Stimulated activated CD4-positive, alpha-beta T cell treated with anti-CD3 and anti-CD28 coated beads, Interleukin-15, amount 100 ng/mL, for 1 hour (primary cell): ENCODE measurements at places on chromosomes 1 and 21.

- DNase-seq, result no peak
These were observed 34.3 kb upstream of the PPP1R15B start for GRCh38 chr1:204445860-204446412.

DNA sequence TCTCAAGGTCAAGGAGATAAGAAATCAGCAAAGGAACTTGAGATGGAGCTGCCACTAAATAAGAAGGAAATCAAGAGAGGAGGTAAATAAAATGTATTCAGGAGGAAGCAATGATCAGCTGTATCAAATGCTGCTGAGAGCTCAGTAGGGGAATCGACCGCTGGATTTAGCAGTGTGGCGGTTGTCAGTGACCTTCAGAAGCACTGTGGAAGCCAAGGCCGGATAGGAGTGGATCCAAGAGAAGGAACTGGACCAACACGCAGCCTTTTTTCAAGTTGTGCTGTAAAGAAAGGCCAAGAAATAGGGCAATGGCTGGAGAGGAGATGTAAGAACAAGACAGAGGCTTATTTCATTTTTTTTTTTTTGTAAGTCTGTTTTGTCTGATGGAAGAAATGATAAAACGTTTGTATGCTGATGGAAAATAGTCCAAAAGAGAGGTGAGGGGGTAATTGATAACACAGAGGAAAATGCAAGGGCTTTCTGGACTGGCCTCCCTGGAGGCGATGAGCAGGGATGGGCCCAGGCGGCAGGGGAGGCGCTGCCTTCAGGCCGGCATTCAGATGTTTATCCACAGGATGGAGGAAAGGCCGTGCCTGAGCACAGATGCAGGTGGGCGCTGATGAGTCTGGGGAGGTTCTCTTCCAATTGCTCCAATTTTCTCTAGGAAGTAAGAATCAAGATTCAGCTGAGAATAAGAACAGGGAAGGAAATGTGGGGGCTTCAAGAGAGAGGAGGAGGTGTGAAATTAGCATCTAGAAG is 17.5 kb upstream of the FAM43B start:
- no peak for DNase-seq

- DNase-seq, result no peak
These were observed 635.9 kb downstream of the MATN1 start for GRCh38 chr1:30087465-30087864.

GRCh38 chr1:32066489-32066873 is 6.3 kb upstream of the TMEM39B start:
- no peak for DNase-seq

GRCh38 chr1:208192995-208193394 is 51.2 kb downstream of the PLXNA2 start:
- DNase-seq, result no peak

DNA sequence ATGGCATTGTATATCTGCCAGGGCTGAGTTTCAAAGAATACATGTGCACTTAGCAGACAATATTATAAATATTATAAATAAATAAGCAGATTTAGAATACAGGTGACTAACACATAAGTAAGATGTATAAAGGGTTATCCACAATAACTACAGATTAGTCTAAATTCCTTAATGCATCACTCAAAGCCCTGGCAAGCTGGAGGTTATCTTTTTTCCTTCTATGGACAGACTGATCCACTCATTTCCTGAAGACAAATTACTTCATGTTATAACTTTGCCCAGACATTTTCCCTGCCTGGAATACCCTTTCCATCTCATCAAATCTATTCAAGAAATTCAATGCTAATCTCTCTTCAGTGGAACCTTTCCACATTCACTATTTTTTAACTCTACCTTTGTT is 38.8 kb downstream of the LUZP1 start:
- no peak for DNase-seq

DNA sequence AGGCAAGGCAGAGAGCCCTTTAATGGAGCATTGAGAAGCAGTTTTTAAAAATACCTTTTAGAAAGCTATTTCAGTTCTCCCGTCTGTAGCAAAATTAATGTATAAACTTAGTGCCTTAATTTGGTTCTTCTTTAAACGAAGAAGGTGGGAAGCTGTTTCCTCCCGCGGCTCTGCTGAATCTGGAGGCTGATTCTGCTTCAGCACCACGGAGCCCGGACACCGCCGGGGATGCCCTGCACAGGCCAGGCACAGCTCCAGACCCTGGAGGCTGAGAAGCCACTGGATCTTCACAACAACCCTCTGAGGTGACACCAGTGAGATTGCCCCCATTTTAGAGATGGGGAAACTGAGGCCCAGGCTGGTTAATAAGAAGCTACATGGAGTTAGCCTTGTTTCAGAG is 175.8 kb upstream of the VAMP3 start:
- DNase-seq, result no peak

DNA sequence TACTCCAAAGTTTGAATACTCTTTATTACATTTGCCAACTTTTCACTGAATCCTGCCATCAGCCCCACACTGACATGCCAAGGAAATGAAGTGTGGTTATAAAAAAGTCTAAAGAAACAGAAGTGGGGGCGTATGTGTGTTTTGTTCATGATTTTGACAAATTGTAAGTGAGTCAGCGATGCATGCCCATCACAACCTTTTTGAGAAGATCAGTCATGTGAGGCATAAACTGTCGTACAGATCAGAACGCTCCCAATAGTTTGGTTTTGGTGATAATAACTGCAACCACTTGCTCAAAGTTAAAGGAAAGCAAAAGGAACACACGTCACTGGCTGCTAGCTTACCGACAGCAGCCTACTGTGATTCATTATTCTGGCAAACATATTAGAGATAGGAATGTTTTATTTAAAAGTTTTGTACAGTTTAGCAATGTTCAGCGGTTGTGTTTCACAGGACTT is 95.6 kb downstream of the RGS2 start:
- DNase-seq, result no peak

- no peak for DNase-seq
These were observed 73.9 kb upstream of the RGL1 start for GRCh38 chr1:183730886-183731573.

DNA sequence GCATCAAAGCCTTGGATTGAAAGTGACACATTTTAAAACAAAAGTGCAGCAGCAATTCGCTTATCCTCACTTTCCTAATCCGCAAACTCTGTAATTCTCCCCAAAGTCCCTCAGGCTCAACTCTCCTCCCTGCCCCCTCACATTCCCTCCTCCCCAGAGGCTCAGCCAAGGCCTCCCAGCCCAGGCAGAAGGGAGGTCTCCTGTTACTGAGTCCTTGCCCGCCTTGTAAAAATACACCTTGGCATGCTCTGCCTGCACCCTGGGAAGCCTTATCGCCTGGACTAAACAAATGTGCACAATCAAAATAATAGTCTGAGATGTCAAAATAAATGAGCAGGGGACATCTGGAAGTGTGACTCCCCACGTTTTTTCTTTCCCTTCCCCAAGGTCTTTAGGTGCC is 109.7 kb downstream of the PLXNA2 start:
- no peak for DNase-seq

DNA sequence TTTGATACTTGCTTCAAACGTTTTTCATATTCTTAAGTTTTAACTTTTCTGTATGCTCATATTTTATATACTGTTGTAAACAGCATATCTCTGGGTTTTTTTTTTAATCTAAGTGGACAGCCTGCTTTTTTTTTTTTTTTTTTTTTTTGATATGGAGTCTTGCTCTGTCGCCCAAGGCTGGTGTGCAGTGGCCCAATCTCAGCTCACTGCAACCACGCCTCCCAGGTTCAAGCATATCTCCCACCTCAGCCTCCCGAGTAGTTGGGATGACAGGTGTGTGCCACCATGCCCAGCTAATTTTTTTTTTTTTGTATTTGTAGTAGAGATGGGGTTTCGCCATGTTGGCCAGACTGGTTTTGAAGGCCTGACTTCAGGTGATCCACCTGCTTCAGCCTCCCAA is 1.2 kb downstream of the TBCE start:
- DNase-seq, result no peak
